ENCODE measurements at places on chromosomes 3 and 15.

DNA sequence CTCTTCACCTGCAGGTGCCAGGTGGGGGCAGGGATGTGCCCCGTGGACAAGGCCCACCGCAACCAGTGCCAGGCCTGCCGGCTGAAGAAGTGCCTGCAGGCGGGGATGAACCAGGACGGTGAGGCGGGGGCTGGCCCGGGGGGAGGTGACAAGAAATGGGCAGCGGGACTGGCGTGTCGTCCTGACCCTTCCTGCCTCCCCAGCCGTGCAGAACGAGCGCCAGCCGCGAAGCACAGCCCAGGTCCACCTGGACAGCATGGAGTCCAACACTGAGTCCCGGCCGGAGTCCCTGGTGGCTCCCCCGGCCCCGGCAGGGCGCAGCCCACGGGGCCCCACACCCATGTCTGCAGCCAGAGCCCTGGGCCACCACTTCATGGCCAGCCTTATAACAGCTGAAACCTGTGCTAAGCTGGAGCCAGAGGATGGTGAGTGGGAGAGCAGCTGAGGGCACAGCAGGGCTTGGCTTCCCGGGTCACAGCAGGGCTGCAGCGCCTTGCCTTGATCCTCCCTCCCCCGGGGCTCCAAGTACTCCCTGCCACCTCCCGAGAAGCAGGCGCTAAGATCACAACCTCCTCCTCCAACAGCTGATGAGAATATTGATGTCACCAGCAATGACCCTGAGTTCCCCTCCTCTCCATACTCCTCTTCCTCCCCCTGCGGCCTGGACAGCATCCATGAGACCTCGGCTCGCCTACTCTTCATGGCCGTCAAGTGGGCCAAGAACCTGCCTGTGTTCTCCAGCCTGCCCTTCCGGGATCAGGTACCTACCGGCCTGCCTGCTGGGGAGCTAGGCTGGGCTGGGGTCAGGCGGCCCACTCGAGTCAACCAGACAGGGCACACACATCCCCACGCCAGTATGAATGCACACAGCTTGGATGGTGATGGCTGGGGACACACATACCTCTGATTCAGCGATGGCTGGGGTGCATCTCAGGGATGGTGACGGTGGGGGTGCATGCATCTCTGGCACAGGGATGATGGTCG is 1.7 kb downstream of the NR2E3 start:
- no peak for DNase-seq

DNA sequence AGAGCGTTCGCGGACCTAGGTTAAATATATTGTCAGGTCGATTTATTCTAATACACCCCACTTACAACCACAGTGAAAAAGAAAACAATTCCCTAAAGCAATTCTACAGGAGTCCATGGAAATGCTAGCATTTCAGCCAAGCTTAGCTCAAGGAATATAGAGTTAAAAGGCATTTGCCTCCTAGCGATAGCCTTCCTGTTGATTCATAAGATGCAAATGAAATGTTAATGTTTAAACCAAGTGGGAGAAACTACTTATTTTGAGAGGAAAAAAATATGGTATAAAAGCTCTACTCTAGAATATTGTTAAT is 1.7 kb upstream of the ALCAM start:
- no peak for DNase-seq

DNA sequence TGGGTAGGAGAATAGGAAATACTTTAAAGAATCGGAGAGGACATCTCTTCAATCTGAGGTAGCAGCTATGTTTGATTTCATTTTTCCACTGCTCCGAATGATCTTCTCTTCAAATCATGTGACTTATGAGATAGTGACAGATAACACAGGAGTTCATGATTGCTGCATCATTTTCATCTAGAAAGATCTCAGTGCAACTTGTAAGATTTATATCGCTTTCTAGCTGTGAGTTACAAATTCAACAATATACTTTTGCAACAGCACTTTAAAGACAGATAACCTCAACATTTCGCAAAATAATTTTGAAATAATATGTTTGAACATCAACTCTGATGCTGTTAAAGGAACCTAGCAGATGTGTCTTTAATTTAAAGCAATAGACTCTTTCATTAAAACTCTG is 99.9 kb upstream of the CCDC80 start:
- DNase-seq, result no peak

DNA sequence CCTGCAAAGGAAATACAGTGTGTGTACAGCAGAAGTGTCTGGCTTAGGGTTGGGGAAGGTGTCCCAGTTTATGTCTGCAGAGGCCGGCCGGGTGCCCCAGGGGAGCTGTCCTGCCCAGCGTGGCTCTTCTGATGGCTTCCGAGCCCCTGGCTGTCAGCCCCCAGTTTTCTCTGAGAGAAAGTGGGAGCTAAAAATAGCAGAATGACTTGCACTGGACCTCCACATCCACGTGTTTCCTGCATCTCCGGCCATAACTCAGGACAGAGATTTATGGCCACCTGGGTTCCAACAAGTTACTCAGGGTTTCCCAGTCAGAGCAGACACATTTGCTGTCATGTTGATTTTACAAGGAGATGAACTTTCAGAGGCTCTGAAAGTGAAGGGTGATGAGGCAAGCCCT is 192.0 kb downstream of the ATP10A start:
- DNase-seq, result peak; percentile 71

DNA sequence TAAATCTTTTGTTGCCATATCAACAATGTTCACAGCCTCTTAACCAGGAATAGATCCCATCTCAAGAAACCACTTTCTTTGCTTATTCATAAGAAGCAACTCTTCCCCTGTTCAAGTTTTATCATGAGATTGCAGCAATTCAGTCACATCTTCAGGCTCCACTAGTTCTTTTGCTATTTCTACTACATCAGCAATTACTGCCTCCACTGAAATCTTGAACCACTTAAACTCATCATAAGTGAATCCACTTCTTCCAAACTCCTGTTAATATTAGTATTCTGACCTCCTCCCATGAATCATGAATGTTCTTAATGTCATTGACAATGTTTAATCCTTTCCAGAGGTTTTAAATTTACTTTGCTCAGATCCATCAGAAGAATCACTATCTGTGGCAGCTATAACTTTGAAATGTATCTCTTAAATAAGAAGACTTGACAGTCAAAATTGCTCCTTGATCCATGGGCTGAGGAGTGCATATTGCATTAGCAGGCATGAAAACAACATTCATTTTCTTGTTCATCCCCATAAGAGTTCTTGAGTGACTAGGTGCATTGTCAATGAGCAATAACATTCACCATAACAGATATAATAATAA is 205.9 kb downstream of the DTWD1 start:
- DNase-seq, result no peak

GRCh38 chr3:104878395-104878794 is 488.3 kb upstream of the ALCAM start:
- no peak for DNase-seq

- no peak for DNase-seq
These were observed 27.4 kb downstream of the SCG5 start for GRCh38 chr15:32668942-32669341.

- DNase-seq, result no peak
These were observed 365 bp upstream of the PDCD6IP start for GRCh38 chr3:33798113-33798417.

DNA sequence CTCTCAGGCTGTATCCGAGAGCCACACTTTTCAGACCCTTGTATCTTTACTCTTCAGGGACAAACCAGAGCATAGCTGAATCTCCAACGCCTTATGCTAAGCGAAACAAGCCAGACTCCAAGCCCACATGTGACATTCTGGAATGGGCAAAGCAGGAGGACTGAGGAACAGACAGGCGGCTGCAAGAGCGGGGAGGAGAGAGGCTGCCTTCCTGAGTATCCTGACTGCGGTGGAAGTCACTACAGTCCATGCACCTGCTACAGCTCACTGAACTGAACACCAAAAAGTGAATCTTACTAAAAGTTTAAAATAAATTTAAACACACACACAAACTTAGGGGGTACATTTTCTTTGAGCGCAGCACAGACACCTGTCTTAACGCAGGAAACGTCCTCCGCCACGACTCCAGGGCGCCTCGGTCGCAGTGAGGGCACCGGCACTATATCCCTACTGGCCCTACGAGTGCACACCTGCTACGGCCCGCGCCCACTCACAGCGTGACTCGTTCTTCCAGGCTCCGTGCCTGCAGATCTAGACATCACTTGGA is 1.4 kb downstream of the CYFIP1 start:
- no peak for DNase-seq

- DNase-seq, result no peak
These were observed 385.8 kb downstream of the TBC1D5 start for GRCh38 chr3:17356585-17356984.

DNA sequence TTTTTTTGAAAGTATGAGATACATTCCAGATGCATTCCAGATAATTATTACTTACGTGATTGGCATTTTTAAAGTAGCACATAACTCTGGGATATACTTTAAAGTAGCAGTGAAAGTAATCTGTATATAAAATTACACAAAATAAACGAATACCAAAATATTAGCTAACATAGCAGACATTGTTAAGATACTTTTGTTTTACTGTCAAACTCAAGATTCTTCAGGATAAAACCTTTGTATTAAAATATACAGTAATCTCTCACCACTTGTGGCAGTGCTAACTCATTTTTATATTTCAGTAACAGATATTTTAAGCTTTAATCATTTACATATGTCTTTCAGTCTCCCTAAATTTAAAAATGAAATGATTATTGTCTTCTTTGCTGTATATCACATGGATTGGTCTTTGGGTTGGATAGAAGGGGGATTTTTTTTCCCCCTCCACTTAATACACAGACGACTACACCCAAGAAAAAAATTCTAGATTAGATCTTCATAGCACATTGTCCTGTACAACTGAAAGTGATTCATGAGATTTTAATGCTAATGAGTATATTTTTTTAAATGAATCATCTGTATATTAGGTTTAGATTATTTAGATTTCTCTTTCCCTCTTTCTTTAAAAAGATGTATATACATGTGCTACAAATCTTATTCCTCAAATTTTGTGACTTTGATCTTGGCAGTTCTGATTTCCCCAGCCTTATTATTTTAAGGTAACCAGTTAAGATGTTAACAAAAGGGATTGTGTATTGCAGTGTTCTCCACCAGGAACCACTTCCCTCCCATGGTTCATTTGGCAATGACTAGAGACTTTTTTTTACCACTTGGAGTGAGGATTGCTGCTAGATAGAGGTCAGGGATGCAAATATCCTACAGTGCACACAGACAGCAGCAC is 24.5 kb upstream of the EBLN2 start:
- no peak for DNase-seq

DNA sequence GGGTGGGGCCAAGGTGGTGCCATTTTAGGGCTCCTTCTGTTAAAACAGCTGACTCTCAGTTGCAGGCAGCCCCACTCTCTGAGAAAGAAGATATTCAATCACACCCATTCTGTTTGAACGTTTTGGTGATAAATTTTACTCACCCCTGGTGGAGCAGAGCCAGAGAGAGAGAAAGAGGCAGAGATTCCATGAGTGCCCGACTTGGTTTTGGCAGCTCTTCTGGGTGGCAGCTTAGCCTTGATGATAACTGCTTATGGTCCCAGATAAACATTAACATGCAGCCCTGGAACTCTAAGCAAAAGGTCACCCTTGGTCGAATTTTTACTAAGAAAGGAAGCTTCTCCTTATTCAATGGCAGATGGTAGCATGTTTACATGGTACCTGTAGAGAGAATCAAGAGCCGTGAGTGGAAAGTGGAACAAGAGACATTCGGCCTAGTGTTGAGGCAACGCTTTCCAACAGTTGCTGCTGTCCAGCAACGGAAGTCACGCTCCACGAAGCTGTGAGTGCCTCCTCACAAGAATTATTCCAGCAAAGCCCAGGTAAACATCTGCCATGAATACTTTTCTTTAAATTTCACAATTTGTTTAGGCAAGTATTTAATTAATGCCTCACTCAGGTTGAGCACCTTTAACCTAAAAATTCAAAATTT is 530.6 kb upstream of the ROBO2 start:
- DNase-seq, result no peak

DNA sequence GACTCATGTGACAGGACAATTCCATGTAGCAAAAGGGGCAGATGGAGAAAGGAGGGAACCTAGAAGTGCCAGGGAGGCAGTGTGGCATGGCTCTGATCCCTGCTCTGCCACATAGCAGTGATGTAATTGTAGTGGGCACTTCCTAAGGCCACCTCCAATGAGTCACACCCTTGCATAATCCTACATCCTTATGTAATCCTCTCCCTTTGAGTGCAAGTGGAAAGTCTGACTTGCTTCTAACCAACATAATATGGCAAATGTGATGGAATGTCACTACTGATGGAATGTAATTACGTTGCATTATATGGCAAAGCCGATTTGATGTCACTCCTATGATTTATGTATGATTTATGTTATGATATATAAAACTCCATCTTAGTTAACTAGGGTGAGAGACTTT is 72.9 kb upstream of the ATP2C1 start:
- DNase-seq, result no peak

DNA sequence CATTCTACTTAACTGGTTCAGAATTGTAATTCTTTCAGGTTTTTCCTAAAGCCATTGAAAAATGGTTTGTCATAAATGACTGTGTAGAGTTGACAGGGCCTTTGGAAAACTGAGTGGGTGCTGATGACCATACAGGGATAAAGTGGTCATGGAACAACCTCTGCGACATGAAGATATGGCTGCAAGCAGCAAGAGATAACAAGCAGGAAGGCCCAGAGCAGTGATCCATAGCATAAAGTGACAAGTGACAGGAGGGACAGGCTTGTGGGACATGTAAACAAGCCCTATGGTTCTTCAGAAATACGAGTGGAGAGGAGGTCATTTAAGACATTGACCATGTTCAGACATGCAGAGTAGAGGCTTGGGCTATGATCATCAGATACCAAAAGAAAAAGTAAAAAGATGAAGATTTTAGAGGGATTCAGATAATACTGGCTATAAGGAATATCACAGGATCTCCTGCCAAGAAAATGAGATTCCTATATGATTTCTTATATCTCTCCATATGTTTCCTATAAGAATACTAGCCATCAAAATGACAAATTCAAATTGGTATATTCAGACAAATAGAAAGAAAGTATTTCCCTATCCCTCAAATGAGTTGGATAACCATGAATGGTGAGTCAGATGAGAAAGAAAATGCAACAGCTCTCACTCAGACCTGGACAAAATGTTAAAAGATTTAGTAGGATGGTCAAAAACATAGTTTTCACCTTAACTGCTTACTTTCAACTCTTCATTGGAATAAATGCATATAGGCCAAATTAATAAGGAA is 827.6 kb upstream of the CFAP20DC start:
- DNase-seq, result no peak

Measured in coronary artery (tissue), 2 donors.